ENCODE measurements at places on chromosomes 1 and 21.

- no peak for DNase-seq
Measured at GRCh38 chr1:190250368-190250767, 227.3 kb downstream of the BRINP3 start.

DNA sequence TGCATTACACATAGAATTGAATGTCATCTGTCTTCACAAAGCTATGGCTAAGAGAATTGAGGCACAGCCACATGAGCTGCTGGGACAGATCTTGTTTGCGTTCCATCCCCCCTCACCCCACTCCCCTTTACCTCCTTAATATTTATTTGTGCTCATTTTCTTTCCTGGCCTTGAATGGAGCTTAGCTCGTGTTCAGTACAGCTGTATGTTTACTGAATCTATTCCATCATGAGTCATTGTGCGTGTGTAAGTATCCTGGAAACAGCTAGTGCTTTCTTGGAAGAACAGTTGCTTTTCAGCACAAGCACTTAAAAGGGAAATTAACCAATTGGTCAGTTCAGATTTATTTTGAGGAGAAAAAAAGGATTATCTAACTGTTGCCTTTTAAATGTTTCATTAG, 14.7 kb downstream of the PROX1 start:
- DNase-seq: no peak

DNA sequence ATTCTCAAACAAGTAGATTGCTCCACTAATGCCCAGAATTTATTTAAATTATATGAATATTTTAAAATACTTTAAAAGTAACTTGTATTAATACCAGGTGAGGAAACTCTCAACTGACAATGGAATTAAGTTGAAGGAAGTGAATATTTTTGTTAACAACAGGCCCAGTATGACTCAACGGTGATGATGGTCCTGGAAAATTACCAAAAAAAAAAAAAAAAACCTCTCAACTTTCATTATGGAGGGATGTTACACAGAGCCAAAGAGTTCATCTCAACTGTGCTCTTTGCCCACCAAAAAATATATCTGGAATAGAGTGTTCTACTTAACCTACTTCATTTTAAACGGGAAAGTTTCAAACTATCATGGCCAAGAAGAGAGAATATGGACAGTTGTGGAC, 28.3 kb downstream of the CFH start:
- no peak for DNase-seq

GRCh38 chr1:212203630-212204029, 81.6 kb upstream of the PPP2R5A start:
- DNase-seq: no peak

- DNase-seq: no peak
Measured at GRCh38 chr1:65431111-65431705, 10.7 kb downstream of the LEPR start.

- DNase-seq: no peak
Measured at GRCh38 chr1:5969168-5969567, 23.1 kb downstream of the NPHP4 start.

DNA sequence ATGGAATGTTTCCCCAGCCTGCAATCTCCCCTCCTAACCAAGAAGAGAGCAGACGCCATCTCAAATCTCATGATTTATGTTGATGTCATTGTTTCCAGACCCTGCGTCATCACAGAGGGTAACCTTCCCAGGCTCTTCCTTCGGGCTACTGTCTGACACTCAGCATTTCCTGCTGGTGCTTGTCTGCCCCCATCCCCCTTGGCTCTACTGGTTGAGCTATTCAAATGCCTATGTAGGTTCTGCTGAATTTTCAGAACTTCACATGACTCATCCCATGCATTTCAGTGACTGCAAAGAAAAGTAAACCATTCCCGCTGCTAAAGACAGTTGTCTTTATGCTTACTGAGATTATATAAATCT, 24.8 kb upstream of the ITPKB start:
- no peak for DNase-seq

DNA sequence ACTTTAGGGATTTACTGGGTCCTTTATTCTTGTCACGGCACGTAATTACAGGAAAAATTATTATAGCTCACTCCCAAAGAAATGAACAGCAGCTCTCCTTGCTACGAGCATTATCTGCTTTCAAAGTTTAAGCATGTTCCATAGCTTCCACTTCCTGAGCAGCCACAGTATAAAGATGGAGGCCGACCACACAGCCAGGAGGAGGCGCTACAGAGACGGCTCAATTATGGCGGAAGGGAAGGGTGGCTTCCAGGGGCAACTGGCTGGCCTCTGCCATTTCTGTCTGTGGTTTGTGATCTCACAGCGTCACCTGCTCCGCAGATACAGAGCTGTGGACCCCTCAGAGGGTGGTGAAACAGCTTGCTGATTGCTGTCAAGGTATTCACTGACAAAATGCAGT, 212.3 kb upstream of the GREM2 start:
- no peak for DNase-seq

- no peak for DNase-seq
Measured at GRCh38 chr1:96989302-96989701, 267.7 kb downstream of the PTBP2 start.

DNA sequence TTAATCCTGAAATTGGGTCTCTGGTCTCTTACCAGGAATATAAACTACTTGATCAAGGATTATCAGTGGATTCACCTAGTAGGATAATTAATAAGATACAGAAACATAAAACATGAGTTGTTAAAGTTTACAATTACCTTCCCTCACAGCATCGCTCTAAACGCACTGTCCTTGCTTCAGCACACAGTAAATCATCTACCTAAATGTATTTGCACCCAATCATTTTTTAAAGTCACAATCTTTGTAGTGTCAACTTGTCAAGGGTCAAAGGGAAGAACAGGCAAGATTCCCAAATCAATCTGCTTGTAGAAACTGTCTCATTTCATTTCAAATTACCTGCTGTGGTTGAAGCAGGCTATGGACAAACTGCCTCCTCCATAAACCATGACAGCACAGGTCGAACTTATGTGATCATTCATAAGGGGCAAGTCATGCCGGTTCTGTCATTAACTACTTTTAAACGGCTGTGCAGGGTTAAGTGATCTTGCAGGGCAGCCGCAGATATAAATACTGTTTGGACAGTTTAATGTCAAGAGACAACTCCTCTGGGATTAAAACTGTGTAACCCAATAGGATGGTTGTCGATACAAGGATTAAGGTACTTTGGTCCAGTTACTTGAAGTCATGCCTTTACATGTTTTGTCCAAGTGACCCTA, 93.6 kb downstream of the ZNF281 start:
- no peak for DNase-seq

DNA sequence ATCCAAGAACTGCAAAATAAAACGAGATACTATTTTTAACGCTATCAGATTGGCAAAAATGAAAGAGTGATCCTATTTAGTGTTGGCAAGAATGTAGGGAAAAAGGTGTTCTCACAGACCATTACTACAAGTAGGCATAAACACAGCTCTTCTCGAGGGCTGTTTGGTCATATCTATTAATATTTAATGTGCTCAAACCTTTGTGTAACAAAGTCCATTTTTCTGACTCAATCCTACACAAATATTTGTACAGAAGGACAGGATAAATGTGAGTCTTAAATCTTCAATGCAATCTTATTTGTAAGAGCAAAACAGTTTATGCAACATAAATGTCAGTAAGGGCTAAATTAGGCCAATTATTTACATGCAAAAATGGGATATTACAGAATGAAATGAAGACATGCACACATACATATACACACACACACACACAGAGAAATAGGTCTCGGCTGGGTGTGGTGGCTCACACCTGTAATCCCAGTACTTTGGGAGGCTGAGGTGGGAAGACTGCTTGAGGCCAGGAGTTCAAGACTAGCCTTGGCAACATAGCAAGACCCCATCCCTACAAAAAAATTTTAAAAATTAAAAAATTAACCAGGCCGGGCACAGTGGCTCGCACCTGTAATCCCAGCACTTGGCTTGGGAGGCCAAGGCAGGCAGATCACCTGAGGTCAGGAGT, 17.7 kb downstream of the DHCR24 start:
- no peak for DNase-seq

GRCh38 chr1:36658838-36659237, 176.1 kb upstream of the CSF3R start:
- no peak for DNase-seq

DNA sequence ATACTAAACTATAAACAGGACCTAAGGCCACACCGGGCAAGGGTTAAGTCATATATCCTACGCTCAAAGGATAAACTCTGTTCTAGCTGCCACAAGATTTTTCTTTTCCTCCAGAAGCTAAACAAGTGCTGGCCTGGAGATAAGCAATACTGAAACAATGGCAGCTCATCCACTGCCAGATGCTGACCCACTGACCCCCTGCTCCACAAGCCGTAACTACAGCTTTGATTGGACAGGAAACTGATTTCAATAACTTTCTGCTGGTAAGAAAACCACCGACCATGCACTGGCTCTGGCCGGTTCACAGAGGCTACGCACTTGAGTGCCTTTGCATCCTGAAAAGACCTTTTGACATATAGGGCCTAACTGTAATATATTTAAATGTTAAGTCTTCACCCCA, 51.3 kb upstream of the PLA2G2C start:
- no peak for DNase-seq

DNA sequence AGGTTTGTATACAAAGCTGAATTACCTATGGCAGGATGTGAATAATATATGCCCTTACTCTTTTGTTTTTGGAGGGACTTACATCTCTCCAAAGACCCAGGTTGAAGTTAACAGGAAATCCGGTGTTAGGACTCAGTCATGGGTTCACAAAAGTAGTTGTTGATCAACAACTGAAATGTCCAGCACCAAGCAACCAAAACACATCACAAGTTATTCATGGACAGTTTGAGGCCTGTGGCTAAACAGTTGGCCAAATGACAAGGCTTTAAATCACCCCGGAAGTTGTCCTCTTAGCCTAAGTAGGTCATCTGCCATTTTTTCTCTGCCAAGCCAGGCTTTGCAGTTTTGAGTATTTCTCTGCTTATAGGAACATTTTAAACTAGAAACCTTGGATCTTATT, 89.9 kb downstream of the CD247 start:
- DNase-seq: no peak

DNA sequence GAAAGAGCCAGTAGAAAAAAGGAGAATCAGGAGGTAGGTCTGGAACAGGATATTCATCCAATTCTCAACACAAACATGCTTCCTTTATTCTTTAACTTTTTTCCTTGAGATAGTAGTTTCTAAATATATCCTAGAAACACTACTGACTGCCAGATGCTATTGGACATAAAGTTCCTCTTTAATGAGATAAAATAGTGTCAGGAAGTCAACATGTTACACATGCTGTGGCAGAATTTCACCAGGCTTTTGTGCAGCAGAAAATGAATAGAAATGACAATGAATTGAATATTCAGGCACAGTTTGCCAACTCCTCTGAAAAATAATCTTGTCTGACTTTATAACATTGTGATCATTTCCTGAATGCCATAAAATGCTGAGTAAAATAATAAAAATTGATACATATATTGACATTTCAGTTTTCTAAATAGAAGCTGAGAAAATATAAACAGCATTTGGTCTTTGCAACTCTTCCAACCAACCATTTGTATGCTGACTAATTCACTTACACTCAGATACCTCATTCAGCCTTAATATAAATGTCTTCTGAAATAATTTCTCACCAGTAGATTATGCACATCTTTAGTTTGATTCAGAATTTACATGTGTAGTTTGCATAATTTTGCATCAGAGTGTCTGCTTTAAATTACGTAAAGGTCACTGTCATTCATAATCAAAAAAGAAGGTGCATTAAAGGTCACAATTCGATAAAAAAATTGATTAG, 486.1 kb upstream of the ADGRL2 start:
- DNase-seq: no peak

GRCh38 chr1:145747398-145748247, 28.3 kb downstream of the CD160 start:
- no peak for DNase-seq

GRCh38 chr21:26491663-26492062, 81.4 kb downstream of the CYYR1 start:
- DNase-seq: no peak

DNA sequence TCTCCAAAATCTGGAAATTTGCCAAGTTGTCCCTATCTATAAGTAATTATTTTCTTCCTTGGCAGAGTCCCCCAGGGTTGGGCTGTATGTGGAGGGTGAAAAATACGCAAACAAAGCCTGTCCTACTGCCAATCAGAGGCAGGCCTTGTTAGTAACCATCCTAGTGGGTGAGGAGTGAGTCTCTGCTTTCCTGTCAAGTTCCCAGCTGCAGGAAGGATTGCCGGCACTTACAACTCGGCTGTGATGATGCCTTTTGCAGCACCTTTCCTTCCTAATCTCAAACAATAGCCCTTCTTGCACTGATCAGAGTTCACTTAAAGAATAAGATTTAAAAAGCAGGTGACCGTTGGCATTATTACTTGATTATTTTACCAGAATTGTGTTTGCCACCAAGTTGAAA, 31.3 kb upstream of the FGGY start:
- DNase-seq: no peak

DNA sequence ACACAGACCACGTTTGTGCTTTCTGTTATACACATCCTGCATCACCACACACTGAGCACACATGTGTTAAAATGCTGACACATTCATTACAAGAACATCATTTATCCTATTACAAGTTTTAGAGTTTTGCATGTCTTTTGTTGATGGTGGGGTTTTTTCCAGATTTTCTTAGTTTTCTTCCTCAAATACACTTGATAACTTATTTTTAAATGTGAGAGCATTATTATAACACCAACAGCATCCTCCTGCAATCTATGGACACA, 67.3 kb downstream of the TGFBR3 start:
- no peak for DNase-seq

- no peak for DNase-seq
Measured at GRCh38 chr21:27487676-27488075, 520.8 kb upstream of the ADAMTS5 start.

DNA sequence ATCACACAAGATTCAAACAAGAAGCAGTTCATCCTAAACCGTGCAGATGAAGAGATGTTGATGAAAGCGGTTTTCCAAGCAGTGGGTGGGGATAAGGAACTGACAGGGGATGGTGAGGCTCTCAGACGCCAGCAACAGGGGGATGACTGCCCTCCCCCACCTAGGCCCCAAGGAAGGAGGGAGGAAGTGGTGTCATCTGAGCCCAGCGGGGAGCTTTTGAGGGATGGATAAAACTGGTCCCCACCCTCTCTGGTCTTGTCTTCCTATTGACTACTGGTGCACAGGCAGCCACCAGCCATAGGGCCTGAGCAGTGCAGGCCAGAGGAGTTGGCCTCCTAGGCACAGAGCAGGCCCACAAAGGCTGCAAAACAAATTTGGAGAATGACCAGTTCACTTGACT, 175.5 kb downstream of the HUNK start:
- DNase-seq: no peak

- DNase-seq: no peak
Measured at GRCh38 chr1:69943030-69943429, 262.3 kb downstream of the LRRC40 start.

DNA sequence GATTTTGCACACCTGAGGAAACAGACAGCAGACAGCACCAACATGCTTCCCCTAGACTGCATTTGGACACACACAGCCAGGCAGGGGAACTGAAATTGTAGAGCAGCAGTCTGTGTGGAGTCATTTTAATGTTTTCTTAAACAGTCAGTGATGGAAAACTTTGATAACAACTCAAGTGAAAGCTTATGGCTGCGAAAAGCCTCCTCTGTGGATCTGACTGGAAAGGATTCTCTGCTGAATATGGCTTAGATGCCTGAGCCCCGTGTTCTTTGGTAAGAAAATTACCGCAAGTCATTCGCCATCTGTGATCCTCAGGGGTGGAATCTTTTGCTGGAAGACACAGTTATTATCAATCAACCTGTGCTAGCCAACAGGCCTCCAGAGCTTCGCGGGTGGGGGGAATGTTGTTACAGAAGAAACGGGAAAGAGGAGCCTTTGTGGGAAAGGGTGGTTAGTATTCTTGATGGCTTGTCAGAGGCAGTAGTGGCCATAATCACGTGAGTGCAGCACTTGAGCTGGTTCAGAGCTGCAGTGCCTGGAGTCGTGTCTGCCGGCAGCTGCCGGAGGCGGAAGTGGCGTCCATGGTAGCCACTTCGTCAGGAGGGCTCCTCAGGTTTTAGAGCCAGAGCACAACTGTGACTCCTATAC, 204.7 kb downstream of the ST6GALNAC3 start:
- DNase-seq: no peak

Data from NCI-H187 treated with DMSO at 0.1 percent for 48 hours (cell line).